Left renal cortex interstitium (tissue), 4 donors: ENCODE measurements at places on chromosomes 3 and 15. TPM values are rescaled to one million over a fixed set of nuclear protein-coding genes. Genes with fewer than 3 reads are reported as not detected.

DNA sequence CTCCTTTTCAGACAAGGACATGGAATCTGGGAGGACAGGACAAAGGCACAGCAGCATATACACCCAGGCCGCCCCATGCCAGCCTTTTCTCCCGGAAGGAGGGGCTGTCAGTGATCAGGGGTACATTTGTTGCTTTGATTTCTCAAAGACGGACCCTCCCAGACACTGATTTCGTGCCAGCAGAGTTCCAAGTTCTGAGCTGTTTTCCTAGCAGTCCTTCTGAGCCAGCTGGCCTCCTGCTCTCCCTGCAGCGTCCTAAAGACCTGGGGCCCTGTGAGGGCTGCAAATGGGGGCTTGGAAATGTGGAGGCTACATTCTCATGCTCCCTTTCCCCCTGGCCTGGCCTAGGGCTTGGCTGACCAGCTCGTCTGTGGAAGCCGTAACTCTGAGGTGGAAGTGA, 22.3 kb downstream of the CTSH start:
- DNase-seq, result no peak

DNA sequence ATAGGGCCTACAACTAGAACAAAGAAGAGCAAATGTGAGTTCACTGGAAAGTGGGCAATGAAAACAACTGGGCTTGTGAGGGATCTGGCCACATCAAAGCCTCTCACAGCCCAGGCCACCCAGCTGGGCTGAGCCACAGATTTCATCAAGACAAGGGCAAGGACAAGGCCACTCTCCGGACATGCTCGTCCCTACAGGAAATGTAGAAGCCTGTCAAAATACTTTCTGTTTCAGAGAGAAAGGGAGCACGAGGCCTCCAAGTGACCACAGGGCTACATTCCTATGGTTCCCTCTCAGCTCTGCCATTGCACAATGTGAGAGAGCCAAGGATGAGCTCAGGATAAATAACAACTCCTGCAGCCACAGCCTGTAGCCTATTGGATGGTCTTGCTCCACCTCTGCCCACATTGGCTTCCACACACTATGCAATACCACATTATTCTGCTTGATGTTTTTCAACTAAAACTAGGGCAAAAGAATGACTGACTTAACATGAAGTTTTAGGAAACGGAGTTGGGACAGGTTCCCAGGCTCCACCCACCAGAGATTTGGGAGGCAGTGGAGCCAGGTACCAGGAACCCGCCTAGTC, 12.1 kb downstream of the TBC1D2B start:
- no peak for DNase-seq

GRCh38 chr3:106206613-106207012, 337.8 kb upstream of the CBLB start:
- no peak for DNase-seq

Gene CCDC33
- polyA plus RNA-seq, result 4.8 TPM
